ENCODE measurements at places on chromosomes 3 and 15.

- DNase-seq, result no peak
These were observed 134.9 kb downstream of the MBNL1 start for GRCh38 chr3:152403632-152404066.

DNA sequence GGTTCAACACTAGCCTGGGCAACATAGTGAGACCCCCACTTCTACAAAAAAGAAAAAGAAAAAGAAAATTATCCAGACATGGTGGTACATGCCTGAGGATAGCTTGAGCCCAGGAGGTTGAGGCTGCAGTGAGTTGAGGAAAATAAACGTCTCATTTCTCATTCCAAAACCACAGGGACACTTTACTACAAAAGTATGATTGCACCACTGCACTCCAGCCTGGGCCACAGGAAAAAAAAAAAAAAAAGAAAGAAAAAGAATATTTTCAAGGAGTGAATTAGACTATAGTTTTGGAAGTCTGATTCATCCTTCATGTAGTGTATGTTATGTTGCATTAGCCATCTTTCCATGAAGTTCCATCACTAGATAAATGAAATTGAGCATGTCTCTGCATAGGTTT is 149.5 kb upstream of the THBS1 start:
- no peak for DNase-seq

GRCh38 chr15:62209322-62209721 is 44.2 kb upstream of the C2CD4B start:
- DNase-seq, result no peak

GRCh38 chr3:112090887-112091586 is 4.8 kb downstream of the C3orf52 start:
- DNase-seq, result no peak

- no peak for DNase-seq
These were observed 276.7 kb downstream of the ADAMTSL3 start for GRCh38 chr15:83930392-83931212.

- no peak for DNase-seq
These were observed 146.5 kb downstream of the FNDC3B start for GRCh38 chr3:172185907-172186306.

DNA sequence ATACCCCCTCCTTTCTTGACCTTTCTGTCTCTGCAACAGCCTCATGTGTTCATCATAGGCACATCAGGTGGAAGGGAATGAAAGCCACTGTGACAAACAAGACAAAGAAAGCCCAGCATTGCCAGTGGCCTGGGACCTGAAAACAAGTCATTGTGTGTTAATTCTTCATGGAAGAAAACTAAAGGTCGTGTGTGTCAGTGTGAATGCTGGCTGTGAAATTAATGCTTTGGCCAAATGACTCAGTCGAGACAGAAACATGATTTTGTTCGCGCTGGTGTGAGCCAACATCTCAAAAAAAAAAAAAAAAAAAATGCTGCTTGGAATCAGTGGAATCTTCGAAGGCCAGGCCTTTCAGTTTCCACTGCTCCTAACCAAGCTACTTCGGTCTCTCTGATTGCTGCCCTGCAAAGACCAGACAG is 386.5 kb upstream of the PROK2 start:
- no peak for DNase-seq

DNA sequence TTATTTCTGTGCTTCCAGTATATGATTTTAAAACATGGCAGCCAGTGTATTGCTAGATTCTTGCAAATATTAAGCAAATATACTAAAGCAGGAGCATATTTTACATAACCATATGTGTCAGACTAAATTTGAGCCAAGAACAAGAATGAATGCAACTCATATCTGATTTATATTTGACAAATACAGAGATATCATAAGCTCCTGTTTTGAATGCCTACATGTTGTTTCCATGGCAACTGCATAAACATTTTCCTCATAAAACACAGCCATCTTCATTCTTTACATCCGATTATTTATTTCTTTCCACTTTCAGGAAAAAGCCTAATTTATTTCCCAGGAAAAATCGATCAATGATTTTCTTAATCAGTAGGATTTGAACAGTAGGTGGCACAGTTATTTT is 172.2 kb upstream of the TSPAN3 start:
- no peak for DNase-seq

DNA sequence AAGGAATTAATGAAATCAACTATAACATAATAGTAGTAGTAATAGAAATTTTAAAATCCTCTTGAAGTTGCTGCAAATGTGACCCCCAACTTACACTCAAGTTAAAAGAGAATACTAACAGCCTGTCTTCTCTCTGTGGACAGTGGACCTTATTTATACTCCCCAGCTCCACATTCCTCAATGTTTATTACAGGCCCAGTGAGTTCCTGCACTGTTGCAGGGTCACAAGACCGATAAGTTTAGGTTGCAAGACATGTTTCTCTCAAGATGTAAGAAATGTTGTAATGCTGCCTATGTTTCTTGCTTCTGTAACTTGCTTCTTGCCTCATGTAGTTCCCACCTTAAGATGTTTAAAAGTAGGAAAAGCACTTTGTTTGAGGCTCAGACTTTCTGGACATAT is 888.1 kb downstream of the PDCD6IP start:
- no peak for DNase-seq

GRCh38 chr3:156330415-156330814 is 210.0 kb downstream of the KCNAB1 start:
- DNase-seq, result no peak

GRCh38 chr3:184186184-184186901 is at the start of gene ABCF3:
Gene ABCF3 (plus strand): TSS chr3:184186199. CDS start chr3:184186208, 9 bp downstream.
- DNase-seq, result no peak

DNA sequence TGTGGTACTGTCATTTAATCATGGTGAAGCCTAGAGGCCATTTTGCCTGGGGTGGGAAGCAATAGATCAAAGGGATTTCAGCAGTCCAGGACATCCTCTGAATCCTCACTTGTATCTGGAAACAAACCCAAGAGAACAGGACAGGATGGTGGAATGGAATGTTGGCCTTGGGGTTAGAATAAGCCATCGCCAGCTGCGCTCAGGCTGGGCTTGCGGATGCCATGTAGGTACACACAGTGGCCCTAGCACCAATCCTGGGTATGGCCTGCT is 76.5 kb upstream of the ALDH1A3 start:
- no peak for DNase-seq

DNA sequence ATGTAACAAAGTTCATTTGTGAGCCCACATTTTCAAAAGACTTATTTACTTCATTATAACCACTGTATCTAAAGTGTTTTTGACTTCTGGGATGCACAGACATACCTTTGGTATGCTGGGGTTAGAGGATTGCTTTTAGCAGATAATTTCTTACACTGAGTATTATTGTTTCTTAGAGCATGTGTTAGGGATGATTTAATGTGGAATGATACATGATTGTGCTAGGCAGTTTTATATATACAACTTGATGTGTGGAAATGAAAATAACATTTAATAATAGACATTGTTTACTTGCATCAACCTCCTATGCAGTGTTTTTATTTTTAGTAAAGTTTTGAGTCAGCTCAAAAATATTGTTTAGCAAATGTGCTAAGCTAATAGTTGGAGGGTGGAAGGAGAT is 3.4 kb downstream of the KIF23 start:
- no peak for DNase-seq

DNA sequence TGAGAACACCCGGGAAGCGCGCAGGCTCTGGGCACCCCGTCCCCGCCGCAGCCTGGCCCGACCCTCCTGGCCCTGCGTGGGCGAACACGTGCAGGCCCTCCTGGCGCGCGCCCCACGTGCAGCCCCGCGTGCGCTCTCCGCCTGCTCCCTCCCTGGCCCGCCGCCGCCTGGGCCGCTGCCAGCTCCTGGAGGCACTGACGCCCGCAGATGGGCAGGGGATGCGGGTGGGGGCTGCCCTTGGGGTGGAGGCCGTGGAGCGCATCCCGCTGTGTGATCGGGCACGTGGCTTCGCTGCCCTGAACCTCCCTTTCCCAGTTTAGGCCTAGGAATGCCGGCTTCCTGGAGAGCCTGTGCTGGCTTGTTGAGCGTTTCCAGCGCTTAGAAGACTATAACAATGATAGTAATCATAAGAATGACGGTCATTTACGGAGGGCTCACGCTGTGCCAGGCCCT is 104.6 kb upstream of the SLC6A6 start:
- no peak for DNase-seq

GRCh38 chr15:57655809-57656208 is 50.7 kb upstream of the POLR2M start:
- no peak for DNase-seq

- DNase-seq, result peak; percentile 18
These were observed 2.8 kb downstream of the CLSTN2 start for GRCh38 chr3:139937674-139938279.

- DNase-seq, result no peak
These were observed 52.5 kb downstream of the FOXP1 start for GRCh38 chr3:71530903-71531530.

DNA sequence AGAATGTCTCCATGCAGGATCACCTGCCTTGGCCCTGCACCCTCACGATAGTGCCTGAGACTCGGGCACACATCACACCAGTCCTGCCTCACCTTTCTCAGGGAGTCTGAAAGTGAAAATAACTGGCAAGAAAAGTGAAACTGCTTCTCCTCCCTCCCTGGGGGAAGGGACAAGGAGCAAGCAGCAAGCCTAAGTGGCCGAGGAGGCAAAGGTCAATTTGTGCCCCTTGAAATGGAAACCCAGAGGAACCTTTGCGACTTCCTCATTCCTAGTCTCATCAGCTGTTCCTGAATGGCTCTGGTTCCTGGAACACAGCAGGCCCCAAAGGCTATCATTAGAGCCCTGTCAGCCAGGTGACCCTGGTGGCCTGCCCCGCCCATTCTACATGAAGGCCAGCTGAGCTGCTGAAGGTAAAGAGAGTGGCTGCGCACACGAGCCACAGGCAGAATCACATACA is 28.0 kb upstream of the SLCO2A1 start:
- DNase-seq, result no peak

DNA sequence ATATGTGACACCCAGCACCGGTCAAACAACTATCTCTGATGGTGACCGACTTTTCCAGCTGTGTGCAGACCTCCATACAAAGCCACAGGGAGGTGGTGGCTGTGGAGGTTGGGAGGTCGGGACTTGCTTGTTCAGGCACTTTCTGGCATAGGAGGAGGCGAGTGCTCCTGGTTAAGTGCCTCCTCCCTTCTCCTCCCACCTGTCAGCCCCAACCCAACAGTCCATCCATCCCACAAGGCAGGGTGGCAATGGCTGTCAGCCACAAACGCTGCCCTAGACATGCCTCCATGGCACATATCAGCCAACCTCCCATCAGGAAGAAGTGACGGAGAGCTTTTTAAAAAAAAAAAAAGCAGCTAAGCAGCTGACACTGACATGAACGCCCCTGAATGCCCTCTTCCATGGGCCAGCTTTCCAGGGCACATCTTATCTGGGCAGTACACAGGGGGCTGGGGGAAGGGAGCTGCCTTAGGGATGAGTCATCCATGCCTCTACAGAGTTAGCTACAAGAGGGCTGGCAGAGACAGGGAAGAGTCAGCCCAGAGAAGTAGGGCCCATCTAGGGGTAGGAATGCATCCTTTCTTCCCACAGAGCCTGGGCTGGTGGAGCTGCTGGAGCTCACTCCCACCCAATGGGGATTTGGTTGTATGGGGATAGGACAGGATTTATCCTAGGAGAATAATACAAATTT is 41.2 kb downstream of the CCDC12 start:
- DNase-seq, result no peak

DNA sequence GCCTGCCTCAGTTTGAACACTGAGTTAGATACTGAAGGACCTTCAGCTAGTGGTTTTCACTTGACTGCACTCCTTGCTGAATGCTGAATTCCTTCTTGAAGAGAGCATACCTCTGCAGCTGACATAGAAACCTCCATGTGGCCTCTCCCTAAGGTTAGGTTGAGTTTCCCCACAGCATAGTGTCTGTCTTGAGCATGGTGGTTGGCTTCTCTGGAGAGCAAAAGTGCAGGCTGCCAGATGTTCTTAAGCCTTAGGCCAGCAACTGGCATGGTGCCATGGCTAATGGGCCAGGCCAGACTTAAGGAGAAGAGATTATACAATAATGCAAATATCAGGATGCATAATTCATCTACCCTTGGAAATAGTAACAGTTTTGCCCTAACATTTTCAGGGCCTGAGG is 545.6 kb upstream of the ZNF385D start:
- no peak for DNase-seq

DNA sequence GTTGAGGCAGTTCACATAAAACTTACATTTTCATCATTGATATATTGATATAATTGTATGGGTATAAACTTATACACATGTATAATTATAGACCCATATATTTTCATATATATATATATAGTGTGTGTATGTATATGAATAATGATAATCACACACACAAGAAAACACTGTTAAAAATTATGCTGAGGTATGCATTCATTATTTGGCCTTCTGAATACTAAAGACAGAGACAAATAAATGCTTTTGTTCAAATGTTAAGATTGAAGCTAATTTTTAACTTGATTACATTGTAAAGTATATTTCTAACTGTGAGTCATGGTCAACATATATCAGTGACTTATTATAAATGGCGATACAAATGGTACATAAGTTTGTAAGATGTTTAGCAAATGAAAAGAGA is 888.8 kb downstream of the OTOL1 start:
- DNase-seq, result no peak

- DNase-seq, result no peak
These were observed 8.7 kb downstream of the PXYLP1 start for GRCh38 chr3:141240286-141240685.

- no peak for DNase-seq
These were observed 410.5 kb upstream of the CADM2 start for GRCh38 chr3:84547971-84548970.

GRCh38 chr15:88818920-88819319 is 15.7 kb downstream of the ACAN start:
- DNase-seq, result no peak

DNA sequence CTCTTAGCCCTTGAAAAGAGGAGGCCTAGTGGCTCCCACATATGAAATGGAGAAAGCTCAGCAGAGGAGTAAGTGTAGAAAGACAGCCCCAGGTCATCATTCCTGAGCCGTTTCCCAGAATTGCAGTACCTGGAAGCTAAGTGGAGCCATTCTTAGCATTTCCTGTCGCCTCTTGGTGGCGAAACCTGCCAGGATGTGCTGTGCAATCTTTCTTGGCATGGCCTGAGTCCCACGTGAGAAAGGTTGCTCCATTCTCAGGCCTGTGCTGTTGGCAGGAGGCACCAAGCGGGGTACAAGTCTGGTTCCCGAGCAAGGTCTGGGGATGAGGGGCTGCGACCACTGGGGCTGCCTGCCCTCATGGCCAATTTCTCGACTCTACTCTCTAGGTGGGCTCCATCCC is 207.2 kb upstream of the TPM1 start:
- no peak for DNase-seq

Data from activated CD4-positive, alpha-beta T cell treated with anti-CD3 and anti-CD28 coated beads, Interleukin-2, amount 50 U/mL, for 48 hours (primary cell).